ENCODE measurements at places on chromosomes 5 and 9. TPM values are rescaled to one million over a fixed set of nuclear protein-coding genes. Genes with fewer than 3 reads are reported as not detected.

Gene ZNF618
- 6.4 TPM for total RNA-seq

Gene TAS2R1
- total RNA-seq: not detected

Gene MEIKIN
- total RNA-seq: not detected

Gene RAI14
- 62.4 TPM for total RNA-seq

Gene TMEM174
- not detected for total RNA-seq

Gene KIF24
- total RNA-seq: 3.7 TPM

Gene ZNF462
- 5.7 TPM for total RNA-seq

Gene DEPDC1B
- total RNA-seq: 16.4 TPM

Gene EPB41L4A
- 0.17 TPM for total RNA-seq
